ENCODE measurements at places on chromosomes 2 and 18.

GRCh38 chr18:24860978-24861680 is 400.7 kb downstream of the HRH4 start:
- DNase-seq = no peak

DNA sequence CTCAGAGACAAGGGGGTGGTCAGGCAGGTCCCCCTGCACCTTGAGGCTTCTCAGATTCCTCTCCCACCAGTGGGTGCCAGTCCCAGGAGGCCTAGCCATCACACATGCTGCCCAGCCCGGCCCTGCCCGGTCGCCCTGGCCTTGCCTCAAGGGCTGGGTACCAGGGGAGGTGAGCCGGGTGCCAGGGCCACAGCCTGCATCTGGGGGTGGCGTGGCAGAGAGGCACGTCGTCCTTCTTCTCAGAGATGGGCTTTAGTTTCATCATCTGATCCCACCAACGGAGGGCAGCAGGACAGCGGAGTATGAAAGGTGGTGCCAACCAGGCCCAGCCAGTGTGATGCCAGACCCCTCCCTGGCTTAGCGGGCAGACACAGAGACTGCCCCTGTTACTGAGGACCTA is 161.7 kb downstream of the TFCP2L1 start:
- DNase-seq = no peak

GRCh38 chr2:232483923-232484627 is 3.6 kb downstream of the ECEL1 start:
- DNase-seq = no peak

GRCh38 chr2:113275556-113276215 is 3.0 kb downstream of the PAX8 start:
- DNase-seq = no peak

- no peak for DNase-seq
Measured at GRCh38 chr2:173693044-173693589, 272.1 kb downstream of the SP3 start.

- DNase-seq = no peak
Measured at GRCh38 chr18:49399003-49399402, 61.4 kb downstream of the DYM start.

GRCh38 chr2:49111456-49111855 is 42.9 kb downstream of the FSHR start:
- DNase-seq = no peak

GRCh38 chr2:21326152-21326551 is 202.4 kb downstream of the TDRD15 start:
- DNase-seq = no peak

DNA sequence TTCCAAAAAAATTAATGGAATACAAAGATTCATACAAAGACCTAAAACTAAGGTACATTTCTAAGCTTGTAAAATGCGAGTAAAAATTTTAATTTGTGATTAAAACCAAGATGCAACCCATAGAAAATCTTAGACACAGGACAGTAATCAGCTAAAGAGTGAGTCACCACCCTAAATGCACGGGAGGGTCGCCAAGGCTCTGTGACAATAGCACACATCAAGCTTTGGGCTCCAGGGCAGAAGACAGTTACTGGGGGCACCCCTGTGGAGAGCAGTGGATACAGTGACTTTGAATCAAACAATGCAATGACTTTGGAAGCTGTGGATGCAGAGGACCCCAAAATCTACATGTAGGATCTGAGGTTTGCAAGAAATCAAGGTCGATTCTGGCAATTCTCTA is 7.5 kb downstream of the FLACC1 start:
- no peak for DNase-seq

DNA sequence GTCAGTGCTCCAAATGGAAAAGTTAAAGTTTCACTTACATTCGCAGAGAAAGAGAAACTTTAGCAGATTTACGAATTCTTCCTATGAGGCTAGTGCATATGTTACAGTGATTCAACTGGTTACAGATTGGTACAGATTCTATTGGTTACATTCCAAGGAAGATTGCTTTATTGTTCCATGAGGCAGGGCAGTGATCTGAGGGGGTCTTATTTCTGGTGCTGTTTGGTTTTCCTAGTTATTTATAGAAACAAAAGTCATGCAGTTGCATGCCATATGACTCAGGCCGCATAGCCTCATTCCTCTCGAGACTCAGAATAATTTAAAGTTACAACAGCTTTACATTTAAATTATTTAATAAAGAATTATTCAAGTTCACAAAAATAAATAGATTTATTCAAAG is 385.4 kb upstream of the SYT4 start:
- no peak for DNase-seq

- no peak for DNase-seq
Measured at GRCh38 chr2:213846856-213847255, 562.6 kb downstream of the SPAG16 start.

DNA sequence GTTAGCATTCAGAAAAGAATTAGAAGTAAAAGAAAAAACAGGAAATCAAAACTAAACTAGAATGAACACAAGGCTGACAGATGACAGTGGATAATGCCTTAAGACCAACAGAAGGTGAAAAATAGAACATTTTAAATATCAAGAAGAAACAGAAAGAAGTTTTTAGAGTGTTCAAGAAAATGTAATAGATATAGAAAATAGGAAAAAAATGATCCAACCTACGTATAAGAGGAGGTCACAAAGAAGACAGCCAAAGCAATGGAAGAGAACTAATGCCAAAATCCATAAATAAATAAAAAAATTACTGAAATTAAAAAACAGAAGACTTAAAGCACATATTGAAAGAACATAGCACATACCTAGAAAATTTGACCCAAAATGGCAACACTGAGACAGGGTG is 42.5 kb upstream of the EN1 start:
- no peak for DNase-seq

GRCh38 chr18:8238507-8238906 is 370.7 kb upstream of the RAB12 start:
- DNase-seq = no peak

DNA sequence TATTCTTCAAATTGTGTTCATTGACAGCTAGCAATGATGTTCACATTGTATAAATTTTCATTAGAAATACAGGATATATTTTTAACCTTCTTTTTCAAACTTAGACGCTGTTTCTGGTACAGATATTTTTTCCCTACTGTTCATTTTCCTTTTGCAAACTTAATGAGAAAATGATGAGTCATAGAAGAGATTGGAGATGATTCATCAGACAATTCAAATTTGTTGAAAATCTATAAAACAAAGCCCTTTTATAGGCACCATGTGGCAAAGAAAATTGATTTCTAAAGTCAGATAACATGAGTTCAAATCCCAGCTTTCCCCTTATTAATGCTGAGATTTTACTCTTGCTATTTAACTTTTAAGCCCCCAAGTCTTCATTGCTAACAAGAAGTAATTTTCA is 728.8 kb upstream of the DDX18 start:
- DNase-seq = no peak

DNA sequence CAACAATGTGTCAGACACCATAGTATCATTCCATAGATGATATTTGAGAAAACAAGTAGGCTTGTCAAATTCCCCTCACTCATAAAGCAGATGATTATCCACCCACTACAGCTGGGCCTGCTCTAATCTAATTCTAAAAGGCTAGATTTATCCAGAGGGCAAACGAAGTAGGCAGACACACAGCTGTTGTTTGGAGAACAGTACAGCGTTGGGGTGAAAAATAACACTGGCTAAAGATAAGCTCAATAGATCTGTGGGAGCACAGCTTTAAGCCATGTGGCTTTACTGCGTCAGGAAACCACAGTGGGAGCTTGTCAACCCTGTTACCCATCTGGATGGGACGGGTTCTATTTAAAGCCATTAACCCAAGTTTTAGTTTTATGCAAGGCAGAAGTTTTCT is 48.9 kb upstream of the COBLL1 start:
- no peak for DNase-seq
